Fibroblast of the aortic adventitia (primary cell): ENCODE measurements at places on chromosomes 11 and 22. TPM values are rescaled to one million over a fixed set of nuclear protein-coding genes. Genes with fewer than 3 reads are reported as not detected.

RASSF10 gene
- not detected in 2 replicates for total RNA-seq

OR5B17 gene
- not detected in 2 replicates for total RNA-seq

C22orf23 gene
- 0.54 TPM in 1 of 2 replicates, not detected in the other for total RNA-seq

POTEH gene
- not detected in 2 replicates for total RNA-seq

DTX4 gene
- total RNA-seq: 0.18 and 0.57 TPM in 2 replicates

C11orf97 gene
- total RNA-seq: not detected in 2 replicates

GAL gene
- not detected in 2 replicates for total RNA-seq

LRRC32 gene
- 23.1 and 30.0 TPM in 2 replicates for total RNA-seq

TRMT2A gene
- total RNA-seq: 18.4 and 28.7 TPM in 2 replicates

SPI1 gene
- not detected in 2 replicates for total RNA-seq

MUC15 gene
- total RNA-seq: 0.25 TPM in 1 of 2 replicates, not detected in the other

MACROD1 gene
- total RNA-seq: 7.6 and 14.5 TPM in 2 replicates

SULT4A1 gene
- 0.49 TPM in 1 of 2 replicates, not detected in the other for total RNA-seq

RIC3 gene
- not detected in 2 replicates for total RNA-seq

GRCh38 chr22:42651134-42651533 is 1.9 kb upstream of the CYB5R3 start:
- DNase-seq: no peak

DNA sequence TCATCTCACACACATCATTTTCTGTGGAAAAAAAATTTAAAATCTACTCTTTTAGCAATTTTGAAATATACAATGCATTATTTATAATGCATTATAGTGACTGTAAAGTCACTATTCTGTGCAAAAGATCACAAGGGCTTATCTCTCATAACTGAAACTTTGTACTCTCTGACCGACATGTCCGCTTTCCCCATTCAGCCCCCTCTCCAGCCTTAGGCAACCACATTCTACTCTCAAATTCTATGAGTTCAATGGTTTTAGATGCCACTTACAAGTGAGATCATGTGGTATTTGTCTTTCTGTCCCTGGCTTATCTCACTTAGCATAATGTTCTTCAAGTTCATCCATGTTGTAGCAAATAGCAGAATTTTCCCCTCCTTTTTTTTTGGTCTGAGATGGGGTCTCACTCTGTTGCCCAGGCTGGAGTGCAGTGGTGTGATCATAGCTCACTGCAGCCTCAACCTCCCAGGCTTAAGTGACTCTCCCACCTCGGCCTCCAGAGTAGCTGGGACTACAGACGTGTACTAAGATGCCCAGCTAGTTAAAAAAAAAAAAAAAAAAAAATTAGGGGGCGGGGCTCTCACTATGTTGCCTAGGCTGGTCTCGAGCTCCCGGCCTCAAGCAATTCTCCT is 44.5 kb downstream of the SYN3 start:
- DNase-seq: no peak

- DNase-seq: no peak
Measured at GRCh38 chr11:7031471-7031871, 11.2 kb downstream of the NLRP14 start.

- no peak for DNase-seq
Measured at GRCh38 chr11:11635443-11635842, 13.6 kb upstream of the GALNT18 start.

DNA sequence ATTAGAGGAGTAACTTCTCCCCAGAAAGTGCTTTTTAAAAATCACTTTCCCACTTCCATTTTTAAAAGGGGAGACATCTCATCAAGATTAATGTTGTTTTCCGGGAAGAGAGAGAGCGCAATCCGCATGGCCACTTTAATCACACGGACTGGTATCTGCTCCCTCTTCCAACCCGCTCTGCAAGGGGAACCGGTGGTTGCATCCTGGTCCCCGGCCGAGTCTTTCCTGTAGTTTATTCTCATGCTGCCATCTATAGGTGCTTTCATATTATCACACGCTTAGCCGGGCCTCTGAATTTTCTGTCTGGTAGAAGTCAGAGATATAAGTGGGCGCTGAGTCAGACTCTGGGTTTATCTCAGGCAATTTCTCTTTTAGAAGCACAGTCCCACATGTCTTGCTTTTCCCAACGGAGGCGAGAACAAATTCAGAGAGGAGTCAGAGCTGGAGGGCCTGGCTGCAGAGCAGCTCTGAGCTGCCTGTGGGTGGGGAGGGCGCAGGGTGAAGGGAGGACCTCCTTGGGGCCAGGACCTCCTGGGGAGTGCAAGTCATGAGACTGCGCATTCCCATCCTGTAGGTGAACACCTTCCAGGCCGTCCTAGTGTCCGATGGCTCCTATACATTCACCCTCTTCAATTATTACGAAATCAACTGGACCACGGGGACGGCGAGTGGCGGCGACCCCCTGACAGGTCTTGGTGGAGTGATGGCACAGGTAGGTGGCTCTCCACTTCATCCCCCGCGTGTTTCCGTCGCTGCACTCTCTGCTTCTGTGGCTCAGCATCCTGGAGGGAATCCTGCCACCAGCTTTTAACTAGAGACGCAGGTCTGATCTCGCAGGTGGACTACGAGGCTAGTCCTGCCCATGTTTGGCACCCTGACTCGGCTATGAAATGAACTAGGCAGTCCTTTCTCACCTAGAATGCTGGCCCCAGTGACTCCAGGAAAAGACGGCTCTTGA is 11.7 kb downstream of the TECTA start:
- peak; percentile 81 for DNase-seq

DNA sequence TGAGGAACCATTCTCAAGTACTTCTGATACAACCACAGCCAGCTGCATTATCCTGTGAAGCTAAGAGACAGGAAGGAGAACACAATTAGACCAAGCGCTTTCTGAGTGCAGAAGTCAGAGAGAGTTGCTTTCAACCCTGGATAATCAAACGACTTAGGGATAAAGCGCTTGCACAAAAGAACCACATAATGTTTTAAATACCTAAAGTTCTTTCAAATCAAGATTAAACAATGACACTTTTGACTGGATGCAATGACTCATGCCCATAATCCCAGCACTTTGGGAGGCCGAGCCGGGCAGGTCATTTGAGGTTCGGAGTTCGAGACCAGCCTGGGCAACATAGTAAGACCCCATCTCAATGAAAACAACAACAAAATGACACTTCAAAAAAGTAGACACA is 145.1 kb downstream of the SWAP70 start:
- no peak for DNase-seq

- no peak for DNase-seq
Measured at GRCh38 chr11:93548679-93549319, 5.6 kb upstream of the SMCO4 start.

- no peak for DNase-seq
Measured at GRCh38 chr11:3171931-3172560, 6.9 kb upstream of the OSBPL5 start.

GRCh38 chr22:22123118-22123959 is 121.2 kb upstream of the VPREB1 start:
- DNase-seq: no peak

GRCh38 chr11:57483562-57483918 is 23.2 kb downstream of the RTN4RL2 start:
- no peak for DNase-seq

- no peak for DNase-seq
Measured at GRCh38 chr11:64476881-64477280, 114.1 kb upstream of the SLC22A12 start.

GRCh38 chr22:40022536-40023240 is 27.9 kb downstream of the FAM83F start:
- no peak for DNase-seq

DNA sequence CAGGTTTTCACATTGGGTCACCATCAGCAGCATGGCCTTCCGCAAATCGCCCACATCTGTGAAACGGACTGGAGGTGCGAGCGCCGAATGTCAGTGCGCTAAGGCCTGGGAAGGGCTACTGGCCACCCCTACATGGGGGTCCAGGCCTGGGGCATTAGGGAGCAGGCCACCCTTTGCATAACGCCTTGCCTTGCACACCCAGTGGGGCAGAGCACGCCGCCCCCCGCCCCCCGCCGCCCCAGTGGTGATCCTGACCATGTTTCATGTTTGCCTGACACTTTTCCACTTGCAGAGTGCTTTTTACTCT is 2.6 kb downstream of the GRK2 start:
- no peak for DNase-seq

DNA sequence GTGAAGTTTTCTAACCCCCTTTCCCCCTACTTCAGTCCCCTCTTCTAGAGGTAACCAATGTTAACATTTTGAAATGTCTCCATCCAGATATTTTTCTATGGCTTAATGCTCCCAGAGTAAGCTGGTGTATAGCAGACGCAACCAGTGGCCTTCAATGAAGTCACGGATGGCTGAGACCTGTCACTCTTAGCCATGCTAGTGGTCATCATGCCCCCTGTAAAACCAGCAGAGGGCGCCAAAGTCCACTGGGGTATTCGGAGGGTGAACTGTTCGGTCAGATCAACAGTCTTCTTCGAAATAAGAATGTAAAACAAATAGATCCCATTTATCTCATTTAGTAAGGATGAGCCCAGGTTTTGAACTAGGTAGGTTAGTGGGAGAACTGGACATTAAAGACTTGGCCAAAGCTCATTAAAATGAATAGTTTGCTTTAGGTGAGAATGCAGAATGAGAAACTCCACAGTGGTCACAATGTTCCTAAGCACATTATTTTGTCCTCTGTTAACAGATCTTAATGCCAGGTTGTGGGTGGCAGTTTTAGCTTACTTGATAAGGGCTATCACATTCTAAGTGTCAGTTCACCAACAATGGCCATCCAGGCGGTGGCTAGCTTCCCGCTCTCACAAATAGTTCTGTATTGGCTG is 8.6 kb upstream of the MMP8 start:
- peak; percentile 62 for DNase-seq

- DNase-seq: peak; percentile 93
Measured at GRCh38 chr11:9568854-9569587, 4.4 kb upstream of the WEE1 start.

GRCh38 chr11:14542324-14542723 is 22.1 kb upstream of the PSMA1 start:
- no peak for DNase-seq

DNA sequence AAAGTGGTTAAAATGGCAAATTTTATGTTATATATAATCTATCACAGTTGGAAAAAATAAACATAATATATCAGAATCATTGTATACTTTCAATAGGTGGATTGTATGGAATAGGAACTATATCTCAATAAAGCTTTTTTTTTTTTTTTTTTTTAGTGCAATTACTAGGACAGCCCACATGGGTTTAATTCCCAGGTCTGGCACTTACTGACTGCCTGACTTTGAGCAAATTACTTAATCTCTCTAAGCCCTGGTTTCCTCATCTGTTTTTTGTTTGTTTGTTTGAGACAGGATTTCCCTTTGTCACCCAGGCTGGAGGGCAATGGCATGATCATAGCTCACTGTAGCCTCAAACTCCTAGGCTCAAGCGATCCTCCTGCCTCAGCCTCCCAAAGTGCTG is 26.1 kb upstream of the BAIAP2L2 start:
- no peak for DNase-seq

DNA sequence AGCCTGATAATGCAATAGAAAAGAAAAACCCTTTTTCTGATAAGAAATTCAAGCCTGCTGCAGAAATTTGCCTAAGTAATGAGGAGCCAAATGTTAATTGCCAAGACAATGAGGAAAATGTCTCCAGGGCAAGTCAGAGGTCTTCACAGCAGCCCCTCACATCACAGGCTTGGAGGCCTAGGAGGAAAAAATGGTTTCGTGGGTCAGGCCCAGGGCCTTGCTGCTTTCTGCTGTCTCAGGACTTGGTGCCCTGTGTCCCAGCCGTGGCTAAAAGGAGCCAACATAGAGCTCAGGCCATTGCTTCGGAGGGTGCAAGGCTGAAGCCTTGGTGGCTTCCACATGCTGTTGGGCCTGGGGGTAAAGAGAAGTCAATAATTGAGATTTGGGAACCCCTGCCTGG is 131.3 kb downstream of the LARGE1 start:
- no peak for DNase-seq

DNA sequence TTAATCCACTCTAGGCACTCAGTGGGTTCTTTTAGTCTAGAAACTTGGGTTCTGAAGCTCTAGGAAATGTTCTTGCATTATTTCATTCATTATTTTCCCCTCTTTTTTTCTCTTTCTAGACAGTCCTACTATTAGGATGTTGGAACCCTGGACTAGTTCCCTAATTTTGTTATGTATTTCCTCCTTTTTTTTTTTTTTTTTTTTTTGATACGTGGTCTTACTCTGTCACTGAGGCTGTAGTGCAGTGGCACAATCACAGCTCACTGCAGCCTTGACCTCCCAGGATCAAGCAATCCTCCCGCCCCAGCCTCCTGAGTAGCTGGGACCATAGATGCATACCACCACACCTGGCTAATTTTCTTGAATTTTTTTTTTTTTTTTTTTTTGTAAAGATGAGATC is 9.4 kb downstream of the UPB1 start:
- no peak for DNase-seq

DNA sequence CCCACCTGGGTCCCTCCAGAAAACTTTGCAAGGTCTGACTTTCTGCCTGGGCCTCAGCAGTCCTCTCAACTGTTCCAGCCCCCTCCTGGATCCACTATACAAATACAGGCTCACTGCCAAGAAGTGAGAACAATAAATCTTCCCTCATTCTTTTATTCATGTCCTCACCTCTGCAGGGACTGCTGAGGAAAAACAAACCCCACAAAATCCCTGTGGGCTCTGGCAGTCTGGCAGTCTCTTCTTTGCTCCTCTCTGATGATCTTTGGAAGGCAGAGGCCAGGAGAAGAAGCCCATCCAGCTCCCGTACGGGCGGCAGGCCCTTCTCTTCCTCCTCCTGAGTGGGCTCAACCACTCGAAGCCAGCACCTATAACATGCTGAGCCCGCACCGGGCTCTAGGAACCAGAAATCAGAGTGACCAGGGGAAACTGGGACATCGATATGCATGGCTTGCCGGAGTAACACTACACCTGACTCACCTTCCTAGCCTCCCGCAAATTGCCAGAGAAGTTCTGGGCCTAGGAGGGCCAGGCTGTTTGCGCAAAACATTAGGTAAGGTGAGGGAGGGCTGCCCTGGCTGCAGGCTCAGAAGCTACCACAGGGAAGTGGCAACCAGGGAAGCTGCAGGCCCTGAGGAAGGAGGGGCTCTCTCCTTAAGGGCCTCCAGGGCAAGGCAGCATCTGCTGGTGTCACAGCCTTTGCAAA is 24.2 kb downstream of the TMPRSS5 start:
- DNase-seq: peak; percentile 28

GRCh38 chr11:19323502-19323901 is 82.8 kb upstream of the E2F8 start:
- no peak for DNase-seq

- DNase-seq: no peak
Measured at GRCh38 chr11:1099519-1100355, 25.1 kb downstream of the MUC2 start.

GRCh38 chr11:40186437-40187263 is 1272.8 kb downstream of the LRRC4C start:
- no peak for DNase-seq

DNA sequence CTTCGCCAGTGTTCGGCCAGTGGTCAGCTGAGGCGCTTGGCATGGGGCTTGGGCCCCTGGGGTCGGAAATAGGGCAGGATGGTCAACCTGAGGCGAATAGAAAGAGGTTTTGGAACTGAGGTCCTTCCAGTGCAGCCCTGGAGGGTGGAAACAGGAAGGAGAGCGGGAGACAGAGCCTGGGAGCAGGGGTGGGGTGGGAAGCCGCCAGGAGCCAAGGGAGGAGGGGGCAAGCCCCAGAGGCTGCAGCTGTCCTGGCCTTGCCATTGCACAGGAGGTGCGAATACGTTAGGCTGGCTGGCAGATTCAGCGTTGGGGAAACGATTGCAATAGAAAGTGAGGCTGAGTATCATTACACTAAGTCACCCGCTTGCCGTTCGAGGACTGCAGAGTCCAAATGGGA is 13.9 kb upstream of the KCTD17 start:
- DNase-seq: no peak
